ENCODE measurements at places on chromosomes 1 and 21.
A peak's percentile ranks its signal among the peaks of the same experiment; 100 is the strongest.

GRCh38 chr1:109754738-109755137 lies 9.0 kb downstream of the EPS8L3 start:
- DNase-seq, result no peak

DNA sequence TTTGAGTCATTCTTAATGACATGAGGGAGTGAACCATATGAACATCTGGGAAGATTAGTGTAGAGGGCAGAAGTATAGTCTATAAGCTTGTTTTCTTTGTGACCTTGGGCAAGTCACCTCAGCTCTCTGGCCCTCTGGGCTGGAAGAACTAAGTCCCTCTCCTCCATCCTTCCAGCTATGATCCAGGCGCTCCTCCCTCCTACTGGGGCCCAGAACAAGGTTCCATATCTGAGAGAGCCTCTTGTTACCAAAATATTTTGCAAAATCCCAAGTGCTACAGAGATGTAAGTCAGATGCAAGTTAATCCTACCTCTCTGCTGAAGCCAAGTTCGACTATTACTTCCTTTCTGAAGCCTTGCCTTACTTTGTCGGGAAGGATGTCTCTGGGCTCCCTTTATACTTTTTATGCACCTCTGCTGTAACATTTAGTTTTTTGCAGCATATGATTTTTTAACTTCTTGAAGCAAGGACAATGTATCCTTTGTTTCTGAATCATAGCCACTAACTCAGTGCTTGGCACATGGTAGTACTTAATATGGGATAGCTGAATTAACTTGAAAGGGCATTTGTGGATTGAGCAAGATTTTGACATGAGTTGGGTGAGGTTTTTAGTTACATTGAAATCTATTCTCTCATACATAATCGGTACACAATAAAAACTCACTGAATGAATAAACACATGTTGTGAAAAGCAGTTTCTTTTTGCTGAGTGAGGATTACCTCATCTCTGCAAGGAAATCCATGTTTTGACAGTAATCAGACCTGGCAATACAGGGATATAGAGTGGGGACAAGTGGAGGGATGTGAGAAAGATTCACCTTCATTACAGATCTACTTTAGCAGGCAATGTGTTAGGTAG lies 54.7 kb upstream of the BEND5 start:
- DNase-seq, result no peak

DNA sequence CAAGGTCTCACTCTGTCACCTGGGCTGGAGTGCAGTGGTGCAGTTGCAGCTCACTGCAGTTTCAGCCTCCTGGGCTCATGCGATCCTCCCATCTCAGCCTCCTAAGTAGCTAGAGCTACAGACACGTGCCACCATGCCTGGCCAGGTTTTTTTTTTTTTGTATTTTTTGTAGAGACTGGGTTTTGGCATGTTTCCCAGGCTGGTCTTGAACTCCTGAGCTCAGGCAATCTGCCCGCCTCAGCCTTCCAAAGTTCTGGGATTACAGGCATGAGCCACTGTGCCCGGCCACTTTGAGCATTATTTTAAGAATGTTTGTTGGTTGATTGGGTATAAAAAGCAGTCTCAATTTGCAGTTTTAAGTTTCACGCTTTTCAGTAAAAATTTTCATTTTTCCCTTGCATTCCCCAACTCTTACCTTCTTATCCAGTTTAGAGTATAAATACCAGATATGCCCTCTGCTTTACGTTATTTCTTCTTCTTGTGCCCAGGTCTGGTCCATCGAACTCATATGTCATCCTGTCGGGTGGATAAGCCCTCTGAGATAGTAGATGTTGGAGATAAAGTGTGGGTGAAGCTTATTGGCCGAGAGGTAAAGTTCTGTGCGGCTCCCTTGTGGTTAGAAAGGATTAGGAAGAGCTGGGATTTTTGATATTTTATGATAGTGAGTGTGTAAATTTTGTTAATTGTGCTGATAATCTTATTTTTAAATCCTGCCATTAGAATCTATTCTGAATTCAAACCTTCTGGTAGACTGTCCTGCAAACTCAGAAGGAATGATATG lies 36.0 kb downstream of the FABP3 start:
- DNase-seq, result no peak

GRCh38 chr1:191608367-191608766 lies 549.9 kb upstream of the RGS18 start:
- no peak for DNase-seq

- DNase-seq, result peak; percentile 23
Observed at GRCh38 chr1:246724731-246725095, 504 bp downstream of the SCCPDH start.

- no peak for DNase-seq
Observed at GRCh38 chr1:23868557-23869016, 497 bp upstream of the FUCA1 start.

GRCh38 chr1:237115035-237115434 lies 73.1 kb downstream of the RYR2 start:
- DNase-seq, result no peak

GRCh38 chr1:150534002-150534401 lies 15.2 kb upstream of the ADAMTSL4 start:
- DNase-seq, result no peak

DNA sequence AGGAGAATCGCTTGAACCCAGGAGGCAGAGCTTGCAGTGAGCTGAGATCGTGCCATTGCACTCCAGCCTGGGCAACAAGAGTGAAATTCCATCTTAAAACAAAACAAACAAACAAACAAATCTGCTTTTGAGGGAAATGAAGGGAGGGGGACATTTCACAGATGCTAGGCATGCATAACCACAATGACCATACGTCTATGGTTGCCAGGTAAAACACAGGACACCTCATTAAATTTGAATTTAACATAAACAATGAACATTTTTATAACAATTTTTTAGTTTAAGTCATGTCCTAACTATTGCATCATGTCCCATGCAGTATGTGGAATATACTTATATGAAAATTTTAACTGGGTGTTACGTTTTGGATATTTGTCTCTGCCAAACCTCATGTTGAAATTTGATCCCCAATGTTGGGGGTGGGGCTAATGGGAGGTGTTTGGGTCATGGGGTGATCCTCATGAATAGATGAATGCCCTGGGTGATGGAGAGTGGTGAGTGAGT lies 31.0 kb upstream of the ZBTB18 start:
- no peak for DNase-seq

DNA sequence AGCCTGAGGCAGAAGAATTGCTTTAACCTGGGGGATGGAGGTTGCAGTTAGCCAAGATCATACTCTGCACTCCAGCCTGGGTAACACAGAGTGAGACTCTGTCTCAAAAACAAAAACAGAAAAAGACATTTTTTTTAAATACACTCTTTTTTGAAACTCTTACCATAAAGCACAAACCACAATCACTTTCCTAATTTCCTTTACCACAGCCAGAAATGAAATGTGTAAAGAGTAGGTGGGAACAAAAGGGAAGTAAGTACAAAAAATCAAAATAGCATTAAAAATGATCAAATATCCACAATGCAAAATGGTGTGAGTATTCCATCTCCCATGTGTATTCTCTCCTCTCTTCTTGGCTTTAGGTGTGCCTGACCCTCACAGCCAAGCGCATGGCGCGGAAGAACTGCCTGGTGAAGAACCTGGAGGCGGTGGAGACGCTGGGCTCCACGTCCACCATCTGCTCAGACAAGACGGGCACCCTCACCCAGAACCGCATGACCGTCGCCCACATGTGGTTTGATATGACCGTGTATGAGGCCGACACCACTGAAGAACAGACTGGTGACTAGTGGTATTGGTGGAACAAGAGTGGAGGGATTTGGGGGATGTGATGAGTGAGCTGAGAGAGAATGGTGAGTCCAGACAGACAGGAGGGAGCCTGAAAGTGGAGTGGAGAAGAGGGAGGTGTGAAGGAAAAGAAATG lies 14.9 kb downstream of the ATP1A4 start:
- peak; percentile 46 for DNase-seq

DNA sequence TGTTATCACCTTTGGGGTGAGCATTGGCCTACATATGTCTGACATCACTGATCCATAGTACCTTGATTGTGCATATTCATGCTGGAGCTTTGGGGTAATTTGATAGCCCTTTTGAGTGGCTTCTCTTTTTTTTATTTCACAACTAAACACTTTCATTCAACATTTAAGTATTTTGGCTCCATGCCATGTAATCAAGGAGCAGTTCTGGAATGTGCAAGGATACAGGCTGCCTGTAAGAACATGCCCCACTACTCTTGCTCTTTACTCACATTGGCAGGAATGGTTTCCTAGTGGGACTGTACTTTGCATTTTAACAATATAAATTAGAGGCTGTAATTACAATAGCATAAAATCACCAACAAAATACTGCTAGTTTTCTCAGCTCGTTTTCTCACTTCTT lies 300.7 kb upstream of the SPAG17 start:
- no peak for DNase-seq

DNA sequence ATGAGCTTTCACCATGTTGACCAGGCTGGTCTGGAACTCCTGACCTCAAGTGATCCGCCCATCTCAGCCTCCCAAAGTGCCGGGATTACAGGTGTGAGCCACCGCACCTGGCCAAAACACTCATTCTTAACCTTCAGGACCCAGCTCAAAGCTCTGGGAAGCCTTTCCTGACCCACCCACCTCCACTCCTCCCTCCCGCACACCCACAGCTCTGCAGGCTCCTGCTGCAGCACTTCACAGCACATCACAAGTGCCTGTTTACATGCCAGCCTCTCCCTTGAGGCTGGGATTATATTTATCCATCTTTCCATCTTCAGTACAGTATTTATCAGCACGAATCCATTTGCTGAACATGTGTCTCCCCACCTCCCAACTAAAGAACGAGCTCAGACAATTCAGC lies 14.9 kb downstream of the SLC9A1 start:
- no peak for DNase-seq

- DNase-seq, result no peak
Observed at GRCh38 chr1:94765958-94766357, 54.2 kb upstream of the SLC44A3 start.

- DNase-seq, result no peak
Observed at GRCh38 chr1:24556414-24556795, 518 bp downstream of the NCMAP start.

DNA sequence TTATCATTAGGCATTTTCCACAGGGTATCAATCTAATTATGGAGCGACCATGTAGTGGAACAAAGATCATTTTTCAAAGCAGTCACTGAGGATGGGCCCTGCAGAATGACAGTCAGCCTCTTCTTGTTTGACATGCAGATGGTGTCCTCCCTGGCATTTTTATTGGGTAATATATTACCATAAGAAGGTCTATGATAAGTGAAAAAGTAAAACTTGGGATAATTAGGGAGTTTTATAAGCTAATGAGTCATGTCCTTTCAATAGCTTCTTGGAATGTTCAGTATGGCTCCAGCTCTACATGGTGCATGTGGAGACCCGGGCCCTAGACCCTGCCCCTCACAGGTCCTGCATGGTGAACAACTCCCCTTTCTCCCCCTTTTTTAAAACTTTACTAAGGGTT lies 232.2 kb upstream of the COA6 start:
- DNase-seq, result no peak

- DNase-seq, result peak; percentile 91
Observed at GRCh38 chr1:161215076-161215475, at the start of gene FCER1G. FCER1G (plus strand) TSS chr1:161215295; CDS start chr1:161215322, 27 bp downstream.

DNA sequence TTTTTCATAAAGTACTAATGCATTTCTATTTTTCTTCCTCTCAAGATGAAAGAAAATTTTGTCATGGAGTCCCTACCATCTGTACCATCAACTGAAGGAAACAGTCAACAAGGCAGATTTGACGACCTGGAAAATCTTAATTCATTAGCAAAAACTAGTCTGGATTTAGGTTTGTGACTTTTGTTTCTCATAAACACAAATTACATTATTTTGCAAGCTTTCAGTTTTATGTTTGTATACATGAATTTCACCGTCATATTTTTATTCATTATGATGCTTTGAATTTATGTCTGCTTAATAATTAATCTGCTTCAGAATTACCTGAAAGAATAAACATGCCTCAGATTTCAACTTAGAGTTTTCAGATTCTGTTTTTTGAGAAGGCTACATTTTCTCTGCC lies 132.9 kb downstream of the PATJ start:
- DNase-seq, result no peak

GRCh38 chr1:57615956-57616355 lies 192.1 kb upstream of the DAB1 start:
- no peak for DNase-seq

DNA sequence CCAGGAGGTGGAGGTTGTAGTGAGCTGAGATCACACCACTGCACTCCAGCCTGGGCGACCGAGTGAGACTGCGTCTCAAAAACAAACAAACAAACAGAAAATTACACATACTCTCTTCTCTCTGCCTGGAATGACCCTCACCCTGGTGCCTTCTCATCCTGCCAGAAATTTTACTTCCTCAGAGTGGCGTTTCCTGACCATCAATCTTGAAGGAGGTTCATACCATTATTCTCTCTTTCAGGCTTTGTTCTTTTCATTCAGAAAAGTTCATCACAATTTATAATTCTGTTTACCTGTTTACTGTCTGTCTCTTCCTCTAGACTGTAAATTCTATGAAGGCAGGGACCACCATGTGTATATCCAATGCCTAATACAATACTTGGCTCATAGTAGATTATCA lies 79.3 kb downstream of the RPS6KA1 start:
- DNase-seq, result peak; percentile 33

DNA sequence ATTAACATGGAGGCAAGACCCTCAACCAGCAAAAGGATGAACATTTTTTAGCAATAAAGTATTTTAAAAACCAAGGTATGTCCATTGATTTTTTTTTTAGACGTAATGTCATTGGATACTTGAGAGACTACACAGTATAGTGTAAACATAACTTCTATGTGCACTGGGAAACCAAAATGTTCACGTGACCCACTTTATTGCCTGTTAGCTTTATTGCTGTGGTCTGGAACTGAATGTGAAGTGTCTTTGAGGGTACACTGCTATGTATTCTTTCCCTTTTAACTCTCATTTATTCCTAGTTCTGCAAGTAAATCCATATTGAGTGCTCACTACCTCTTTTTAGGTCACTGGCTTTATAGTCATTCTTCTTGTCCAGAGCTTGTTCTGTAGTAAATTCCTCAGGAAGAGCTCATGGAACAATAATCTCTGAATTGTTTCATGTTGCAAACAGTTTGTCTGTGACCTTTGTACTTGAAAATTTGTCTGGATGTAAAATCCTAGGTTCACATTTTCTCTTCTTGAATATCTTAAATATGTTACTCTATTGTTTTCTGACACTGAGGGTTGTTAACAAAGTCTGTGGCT lies 20.6 kb downstream of the ABCD3 start:
- no peak for DNase-seq

DNA sequence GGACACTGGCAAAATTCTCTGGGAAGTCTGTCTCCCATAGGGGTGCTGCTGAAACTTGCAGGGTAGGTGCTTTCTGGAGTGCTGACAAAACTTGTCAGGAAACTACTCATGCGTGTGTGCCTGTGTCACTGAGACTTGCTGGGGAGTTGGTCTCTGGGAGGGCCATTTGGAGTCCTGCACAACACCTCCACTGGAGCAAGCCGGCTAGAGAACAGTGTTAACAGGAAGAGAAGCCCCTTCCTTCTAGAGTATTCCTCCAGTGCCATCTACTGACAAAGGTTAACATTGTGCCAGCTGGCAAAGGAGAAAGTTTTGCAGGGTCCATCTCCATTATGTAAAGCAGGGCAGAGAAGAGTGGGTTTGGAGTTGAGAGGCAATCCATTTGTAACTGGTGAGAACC lies 30.0 kb downstream of the ZMYM4 start:
- peak; percentile 64 for DNase-seq
